NCI-H1694 treated with DMSO at 0.1 percent for 48 hours (cell line): ENCODE measurements at places on chromosomes 7 and 10.

DNA sequence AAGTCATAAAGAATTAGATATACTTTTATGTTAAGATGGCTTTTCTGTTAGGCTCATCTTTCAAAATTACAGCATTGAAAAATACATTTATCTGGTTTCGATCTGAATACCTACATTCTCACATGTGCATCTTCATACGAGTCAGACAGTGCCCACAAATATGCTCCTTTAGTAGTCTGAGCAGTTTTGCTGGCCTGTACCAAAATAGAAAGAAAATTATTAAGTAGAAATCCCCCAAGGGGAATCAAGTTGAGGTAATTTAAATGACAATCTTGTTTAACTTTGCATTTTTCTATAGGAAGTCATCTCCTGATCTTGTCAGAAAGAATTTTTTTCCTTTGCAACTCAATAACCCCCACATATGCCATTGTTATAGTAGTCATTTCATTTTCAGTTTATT is 287.4 kb upstream of the SEMA3D start:
- DNase-seq = no peak

DNA sequence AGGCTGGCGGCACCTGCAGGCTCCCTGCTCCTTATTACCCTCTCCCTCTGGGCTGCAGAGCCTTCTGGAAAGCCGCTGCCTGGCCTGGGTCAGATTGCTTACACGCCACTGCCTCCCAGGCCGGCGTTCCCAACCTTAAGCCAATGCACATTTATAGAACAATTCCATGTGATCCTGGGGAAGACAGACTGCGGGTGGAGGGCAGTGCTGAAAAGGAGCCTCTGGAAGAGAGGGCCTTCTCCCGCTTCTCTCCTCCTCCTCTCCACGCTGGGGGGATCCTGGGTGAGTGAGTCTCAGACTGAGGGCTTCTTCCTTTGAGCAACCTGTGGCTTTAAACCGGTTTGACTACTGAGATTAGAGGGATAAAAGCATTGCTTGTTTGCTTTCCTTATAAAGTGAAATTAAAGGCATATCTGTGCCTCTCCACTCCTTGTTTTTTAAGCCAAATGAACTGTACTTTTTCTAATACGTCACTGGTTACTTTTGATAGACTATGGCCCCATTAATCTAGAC is 5.5 kb downstream of the TACC2 start:
- DNase-seq = no peak

GRCh38 chr7:55474944-55475854 is 97.1 kb downstream of the VOPP1 start:
- no peak for DNase-seq

GRCh38 chr10:97067716-97068391 is 117.9 kb downstream of the SLIT1 start:
- DNase-seq = no peak

- no peak for DNase-seq
Measured at GRCh38 chr7:42210779-42211178, 26.2 kb downstream of the GLI3 start.

- DNase-seq = no peak
Measured at GRCh38 chr10:78634389-78634815, 434.4 kb upstream of the ZMIZ1 start.

- DNase-seq = no peak
Measured at GRCh38 chr10:104067525-104067924, 18.2 kb downstream of the COL17A1 start.

GRCh38 chr7:91295576-91295975 is 31.3 kb downstream of the FZD1 start:
- DNase-seq = no peak

DNA sequence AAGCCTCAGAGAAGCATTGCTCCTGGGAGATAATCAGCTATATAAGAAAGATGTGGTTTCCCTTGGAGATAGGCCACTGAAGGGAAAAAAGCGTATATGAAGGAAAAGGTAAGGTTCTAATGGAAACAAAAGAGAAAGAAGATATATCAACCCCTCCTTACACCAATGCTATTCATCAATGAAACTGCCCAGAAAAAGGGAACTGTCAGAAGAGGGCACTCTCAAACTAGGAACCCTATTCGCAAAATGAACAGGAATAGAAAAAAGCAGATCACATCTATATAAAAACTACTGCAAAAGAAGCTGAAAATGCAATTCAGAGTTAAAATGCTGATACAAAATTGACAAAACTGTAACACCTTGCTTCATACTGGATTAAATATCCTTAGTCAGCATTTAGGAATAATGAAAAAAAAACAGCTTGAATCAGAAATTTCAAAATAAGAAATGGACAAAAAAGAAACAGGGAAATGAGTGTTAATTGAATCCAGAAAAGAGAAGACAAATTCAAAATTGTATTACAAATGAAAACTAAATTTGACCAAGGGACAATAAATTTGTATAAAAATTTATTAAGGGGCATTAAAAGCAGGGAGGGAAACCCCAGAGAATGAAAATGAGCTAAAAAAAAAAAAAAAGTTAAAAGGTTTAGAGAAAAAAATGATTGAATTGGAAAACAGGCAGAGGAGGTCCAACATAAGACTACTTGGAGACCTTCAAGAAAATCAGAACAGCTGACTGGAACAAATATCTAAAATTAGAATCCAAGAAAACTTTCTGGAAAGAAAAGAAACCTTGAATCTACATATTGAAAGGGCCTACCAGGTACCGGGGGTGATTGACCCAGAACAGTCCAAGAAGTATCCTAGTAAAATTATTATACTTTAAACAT is 17.9 kb downstream of the NHLRC2 start:
- DNase-seq = no peak

DNA sequence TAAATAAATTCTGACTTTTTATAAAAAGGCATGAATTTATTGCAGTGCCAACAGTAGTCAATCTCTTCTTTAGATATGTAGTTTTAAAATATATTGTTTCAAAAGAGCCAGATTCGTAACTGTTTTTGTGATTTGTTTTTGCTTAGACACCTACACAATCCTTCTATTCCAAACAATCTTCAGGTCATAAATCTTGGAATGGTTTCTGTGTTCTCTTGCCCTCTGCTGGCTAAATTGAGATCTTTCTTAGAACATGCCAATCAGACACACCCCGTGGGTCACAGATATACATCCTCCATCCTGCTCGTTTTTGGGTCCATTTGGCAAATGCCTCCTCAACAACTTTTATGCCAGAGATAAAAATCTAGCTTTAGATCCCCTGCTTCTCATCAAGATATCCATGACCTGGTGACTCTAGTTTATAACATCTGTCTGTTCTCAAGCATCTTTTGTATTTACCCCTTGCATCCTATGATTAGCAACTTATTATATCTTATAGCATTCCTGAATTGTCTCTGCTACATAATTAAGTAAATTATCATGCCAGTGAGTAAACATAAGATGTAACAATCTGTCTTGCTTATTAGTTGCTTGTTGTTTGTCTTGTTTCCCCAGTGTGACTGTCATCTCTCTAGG is 35.3 kb upstream of the IFRD1 start:
- peak; percentile 42 for DNase-seq

GRCh38 chr7:111107579-111107978 is 16.7 kb downstream of the LRRN3 start:
- no peak for DNase-seq

DNA sequence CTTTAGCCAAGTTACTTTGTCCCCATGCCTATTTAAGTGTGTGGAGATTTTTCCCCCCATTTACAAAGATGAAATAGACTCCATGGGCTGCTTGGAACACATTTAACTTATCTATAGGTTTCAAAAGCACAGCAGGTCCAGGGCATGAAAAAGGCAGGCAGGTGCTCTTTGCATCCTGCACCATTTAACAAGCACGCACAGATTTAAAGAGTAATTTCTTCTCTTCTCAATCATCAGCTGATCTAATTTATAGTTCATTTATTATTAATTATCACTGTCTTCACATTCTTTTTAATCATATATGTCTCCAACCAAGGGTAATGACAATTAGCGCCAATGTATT is 156.8 kb downstream of the CACNA2D1 start:
- peak; percentile 44 for DNase-seq

DNA sequence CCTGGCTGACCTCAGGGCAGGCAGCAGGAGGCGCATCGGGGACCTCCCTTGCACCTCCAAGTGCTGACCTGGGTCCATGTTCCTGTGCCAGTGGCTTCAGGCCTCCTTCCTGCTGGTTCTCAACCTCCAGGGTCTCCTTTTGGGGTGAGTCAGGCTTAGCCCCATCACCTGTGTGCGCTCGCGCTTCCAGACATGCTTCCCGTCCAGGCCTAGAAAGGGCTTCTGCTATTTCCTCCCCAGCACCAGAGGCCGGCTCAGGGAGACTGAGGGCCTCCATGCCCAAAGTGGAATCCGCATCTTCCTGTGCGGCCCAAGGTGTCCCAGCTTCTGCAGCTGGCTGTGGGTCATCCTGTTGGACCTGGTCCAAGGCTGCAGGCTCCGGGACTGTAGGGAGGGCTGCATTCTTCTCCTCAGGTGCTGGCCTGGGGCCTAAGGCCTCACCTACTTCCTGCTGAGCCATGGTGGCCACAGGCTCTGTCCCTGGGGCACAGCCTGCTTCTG is 5.9 kb downstream of the NACAD start:
- DNase-seq = no peak

GRCh38 chr7:23204241-23204640 is 22.4 kb downstream of the NUP42 start:
- no peak for DNase-seq

DNA sequence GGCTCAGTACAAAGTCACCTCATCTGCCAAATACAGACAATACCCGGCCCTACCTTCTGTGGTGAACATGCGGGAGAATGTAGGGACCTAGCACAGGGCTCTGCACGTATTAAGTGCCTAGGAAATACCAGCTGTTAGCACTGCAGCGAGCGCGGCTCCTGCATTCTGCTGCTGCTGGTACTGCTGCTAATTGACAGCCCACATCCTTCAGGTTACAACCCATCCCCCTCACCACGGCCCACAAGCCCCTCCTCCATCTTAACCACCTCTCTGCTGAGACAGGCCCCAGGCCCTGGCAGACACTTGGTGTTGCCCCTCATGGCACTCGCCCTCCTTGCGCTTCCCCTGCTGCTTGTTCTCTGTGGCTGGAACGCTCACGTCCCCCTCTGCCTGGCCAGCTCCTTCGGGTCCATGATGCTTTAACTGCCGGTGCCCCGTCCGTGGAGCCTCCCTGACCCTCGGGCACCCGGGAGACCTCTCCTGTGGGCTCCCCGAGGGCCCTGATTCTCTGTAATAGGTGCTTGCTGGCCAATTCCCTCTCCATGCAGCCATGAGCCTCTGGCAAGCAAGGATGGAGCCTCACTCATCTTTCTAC is 53.3 kb upstream of the LOXL4 start:
- DNase-seq = peak; percentile 56

DNA sequence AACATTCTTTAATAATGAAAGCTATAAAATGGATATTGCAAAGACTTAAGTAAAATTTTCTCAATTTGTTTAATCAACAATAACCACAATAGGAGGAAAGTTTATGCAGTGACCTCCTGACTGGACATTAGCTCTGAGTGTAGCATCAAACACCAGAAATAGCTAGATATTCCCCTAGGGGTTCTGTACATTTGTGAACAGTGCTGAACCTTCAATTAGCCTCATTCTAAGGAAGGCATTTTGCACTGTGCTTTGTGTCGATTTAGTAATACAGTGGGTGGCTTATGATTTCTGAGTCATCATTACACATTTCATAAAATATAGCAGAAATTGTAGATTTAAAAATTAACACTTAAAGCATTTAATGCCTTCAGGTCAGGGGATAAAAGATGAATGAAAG is 367.3 kb upstream of the PCDH15 start:
- no peak for DNase-seq

DNA sequence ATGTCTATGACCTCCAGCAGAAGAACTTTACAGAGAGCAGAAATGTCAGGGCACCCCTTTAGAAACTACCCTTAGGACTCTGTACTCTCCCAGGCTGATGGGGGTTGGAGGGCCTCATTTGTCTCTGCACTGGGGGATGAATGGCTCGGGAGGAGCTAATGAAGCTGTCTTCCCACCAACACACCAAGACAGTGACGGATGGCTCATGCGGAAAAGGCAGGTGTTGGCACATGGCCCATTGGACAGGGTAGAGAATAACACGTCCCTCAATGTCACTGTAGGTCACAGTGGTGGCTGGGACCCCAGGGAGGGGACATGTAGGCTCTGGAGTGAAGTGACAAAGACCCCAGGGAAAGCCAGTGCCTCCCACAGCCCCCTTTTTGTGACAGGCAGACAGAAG is 64.0 kb upstream of the PCBD1 start:
- DNase-seq = no peak

- DNase-seq = no peak
Measured at GRCh38 chr10:35926846-35927245, 284.8 kb upstream of the FZD8 start.

- no peak for DNase-seq
Measured at GRCh38 chr7:113292105-113292504, 173.8 kb upstream of the SMIM30 start.

- no peak for DNase-seq
Measured at GRCh38 chr7:4713183-4713784, 31.2 kb downstream of the FOXK1 start.

DNA sequence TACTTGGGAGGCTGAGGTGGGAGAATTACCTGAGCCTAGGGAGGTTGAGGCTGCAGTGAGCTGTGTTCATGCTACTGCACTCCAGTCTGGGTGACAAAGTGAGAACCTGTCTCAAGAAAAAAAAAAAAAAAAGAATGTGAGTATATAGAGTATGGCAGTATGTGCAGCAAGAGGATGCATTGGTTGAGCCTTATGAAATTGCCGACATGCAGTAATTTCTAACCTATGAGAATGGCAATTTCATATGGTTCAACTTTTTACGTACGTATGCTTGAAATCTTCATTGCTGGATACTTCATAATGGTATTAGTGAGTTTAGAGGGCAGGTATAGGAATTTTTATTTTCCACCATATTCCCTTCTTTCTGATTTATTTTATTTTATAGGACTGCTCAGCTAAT is 4.6 kb upstream of the FAM133B start:
- no peak for DNase-seq

GRCh38 chr10:51001587-51001986 is 72.7 kb upstream of the PRKG1 start:
- no peak for DNase-seq

- DNase-seq = no peak
Measured at GRCh38 chr10:52759154-52759553, 13.4 kb downstream of the MBL2 start.

GRCh38 chr10:7571981-7572380 is 94.8 kb downstream of the ITIH5 start:
- DNase-seq = no peak

DNA sequence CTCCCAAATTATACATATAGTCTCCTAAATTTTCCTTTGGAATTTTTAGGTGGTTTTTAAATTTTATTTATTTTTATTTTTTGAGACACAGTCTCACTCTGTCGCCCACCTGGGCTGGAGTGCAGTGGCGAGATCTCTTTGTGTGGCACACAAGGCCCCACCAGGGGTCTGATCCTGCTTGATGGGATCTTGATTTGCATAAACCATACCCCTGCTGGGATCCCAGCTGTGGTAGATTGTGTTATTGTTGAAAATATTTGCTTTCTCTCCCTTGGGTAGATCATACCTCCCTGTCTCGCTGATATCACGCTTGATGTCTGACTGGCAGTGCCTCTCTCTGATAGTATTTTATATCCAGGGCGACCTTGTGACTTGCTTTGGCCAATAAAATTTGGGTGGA is 5.6 kb upstream of the MUC3A start:
- DNase-seq = no peak
